Astrocyte of the spinal cord (primary cell): ENCODE measurements at places on chromosomes 3 and 15.

DNA sequence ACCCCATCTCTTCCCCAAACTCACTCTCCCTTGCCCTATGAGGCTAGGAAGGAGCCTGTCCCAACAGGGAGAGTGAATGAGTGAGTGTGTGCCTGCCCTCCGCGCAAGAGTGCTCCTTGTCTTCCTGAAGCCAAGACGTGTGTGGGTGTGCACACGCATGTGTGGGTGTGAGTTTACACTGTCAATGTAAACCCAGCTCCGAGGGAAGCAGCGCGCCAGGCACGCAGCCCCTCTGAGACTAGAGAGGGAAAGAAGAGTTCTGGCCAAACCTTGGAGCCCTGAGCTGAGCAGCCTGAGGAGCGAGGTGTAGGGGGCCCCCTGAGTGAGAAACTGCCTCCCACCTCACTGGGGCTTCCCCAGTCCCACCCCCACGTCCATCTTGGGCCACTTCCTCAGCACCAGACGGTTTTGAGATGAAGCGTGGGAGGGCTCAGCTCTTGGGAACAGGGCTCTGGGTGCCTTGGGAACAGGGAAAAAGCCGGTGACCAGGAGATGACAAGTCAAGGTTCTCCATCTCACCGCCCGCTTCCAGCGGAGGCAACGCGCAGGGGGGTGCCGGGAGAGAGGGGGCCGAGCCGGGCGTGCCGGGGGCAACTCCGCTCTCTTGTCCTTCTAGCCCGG, 5.1 kb downstream of the MECOM start:
- DNase-seq: no peak

GRCh38 chr3:183638101-183638852, 2.9 kb downstream of the KLHL24 start:
- no peak for DNase-seq

DNA sequence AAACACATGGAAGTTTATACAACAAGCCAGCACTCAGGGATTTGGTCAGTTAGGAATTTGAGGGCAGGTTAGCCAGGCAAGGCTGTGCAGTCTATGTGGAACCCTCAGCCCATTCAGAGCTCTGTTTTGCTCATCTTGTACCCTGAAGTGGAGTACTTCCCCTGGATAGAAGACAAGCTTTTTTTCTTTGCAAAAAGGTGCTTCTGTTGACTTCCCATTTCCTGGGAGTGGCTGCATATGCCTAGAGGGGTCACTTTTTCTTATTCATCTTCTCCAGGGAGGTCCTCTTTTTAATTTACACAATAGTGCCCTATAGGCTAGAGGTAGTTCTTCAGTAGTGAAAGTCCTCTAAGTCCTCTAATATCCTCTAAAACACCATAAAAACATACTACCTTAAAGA, 225.0 kb upstream of the P2RY1 start:
- DNase-seq: no peak

DNA sequence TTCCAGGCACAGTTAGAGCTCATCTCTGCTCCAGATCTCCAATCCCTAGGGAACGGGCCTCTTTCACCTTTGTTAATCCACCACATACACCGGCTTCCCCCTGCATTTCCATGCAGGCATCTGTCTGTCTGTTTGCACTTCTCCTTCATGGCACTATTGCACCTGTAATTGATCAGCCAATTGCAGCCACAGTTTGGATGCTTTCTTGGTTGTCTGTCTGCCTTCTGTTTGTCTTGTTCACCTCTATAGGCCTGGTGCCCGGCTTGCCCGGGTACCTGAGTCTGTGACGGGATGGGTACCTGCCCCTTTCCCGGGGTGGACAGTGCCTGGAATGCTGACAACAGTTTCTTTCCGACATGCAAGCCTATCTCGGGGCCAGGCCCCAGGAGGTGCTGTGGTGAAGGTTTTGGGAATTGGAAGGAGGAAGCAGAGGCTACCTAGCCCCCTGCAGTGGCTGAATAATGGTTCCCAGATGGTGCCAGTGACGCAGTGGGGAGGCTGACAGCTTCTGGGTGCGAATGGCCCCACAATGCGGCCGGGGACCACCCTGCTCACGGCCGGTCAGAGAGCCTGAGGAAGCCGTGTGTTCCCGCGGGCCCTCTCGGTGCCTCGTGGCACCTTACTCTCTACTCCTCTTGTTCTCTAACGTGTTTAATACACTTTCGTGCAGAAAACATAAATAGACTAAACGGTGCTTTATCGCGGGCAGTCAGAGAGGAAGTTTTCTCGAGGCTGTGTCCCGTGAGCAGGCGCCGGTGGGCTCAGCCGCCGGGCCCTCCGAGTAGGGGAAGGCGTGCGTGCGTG, 31.3 kb upstream of the RAB6B start:
- DNase-seq: peak; percentile 17

- DNase-seq: peak; percentile 81
Measured at GRCh38 chr3:48435774-48436476, 4.0 kb downstream of the CCDC51 start.

- DNase-seq: no peak
Measured at GRCh38 chr3:47005212-47006144, 26.0 kb downstream of the NBEAL2 start.
